ENCODE measurements at places on chromosomes 13 and 19.
A peak's percentile ranks its signal among the peaks of the same experiment; 100 is the strongest.

GRCh38 chr19:17772172-17772571 is 20.9 kb downstream of the FCHO1 start:
- no peak for DNase-seq

DNA sequence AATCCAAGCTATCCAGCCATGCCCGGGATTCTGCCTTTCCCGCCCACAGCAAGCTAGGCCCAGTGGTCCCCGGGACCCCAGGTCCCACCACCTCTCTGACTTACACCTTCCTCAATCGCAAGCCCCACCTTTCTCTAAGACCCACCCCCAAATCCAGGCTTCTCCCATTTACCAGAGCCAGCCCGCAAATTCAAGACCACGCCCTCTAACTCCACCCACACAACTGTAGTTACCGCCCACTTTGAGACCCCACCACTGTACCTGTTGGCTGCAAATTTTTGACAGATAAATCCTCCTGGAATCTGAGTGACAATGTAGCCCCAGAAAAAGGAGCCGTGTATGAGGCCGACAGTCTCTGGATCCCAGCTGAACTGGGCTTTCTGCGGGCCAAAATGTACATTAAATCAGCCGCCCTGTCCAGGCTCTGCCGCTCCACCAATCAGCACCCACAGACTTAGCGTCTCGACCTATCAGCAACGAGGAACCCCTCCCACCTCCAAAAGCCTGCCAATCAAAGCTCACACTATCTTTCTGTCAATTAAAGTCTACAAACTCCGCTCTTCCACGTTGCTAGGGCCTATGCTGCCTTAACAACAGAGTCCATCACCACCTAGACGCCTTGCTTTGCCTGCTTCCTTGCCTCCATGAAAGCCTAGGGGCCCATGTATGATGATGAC is 6.3 kb downstream of the SLC17A7 start:
- no peak for DNase-seq

DNA sequence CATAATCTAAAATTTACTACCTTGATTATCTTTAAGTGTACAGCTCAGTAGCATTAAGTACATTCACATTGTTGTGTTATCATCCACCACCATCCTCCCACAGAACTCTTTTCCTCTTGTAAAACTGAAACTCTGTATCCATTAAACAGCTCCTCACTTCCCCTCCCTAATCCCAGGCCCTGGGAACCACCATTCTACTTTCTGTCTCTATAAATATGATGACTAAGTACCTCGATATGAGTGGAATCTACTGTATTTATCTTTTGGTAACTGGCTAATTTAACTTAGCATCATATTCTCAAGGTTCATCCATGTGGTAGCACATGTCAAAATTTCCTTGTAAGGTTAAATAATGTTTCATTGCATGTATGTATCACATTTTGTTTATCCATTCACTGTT is 49.0 kb upstream of the POMP start:
- DNase-seq = peak; percentile 69

DNA sequence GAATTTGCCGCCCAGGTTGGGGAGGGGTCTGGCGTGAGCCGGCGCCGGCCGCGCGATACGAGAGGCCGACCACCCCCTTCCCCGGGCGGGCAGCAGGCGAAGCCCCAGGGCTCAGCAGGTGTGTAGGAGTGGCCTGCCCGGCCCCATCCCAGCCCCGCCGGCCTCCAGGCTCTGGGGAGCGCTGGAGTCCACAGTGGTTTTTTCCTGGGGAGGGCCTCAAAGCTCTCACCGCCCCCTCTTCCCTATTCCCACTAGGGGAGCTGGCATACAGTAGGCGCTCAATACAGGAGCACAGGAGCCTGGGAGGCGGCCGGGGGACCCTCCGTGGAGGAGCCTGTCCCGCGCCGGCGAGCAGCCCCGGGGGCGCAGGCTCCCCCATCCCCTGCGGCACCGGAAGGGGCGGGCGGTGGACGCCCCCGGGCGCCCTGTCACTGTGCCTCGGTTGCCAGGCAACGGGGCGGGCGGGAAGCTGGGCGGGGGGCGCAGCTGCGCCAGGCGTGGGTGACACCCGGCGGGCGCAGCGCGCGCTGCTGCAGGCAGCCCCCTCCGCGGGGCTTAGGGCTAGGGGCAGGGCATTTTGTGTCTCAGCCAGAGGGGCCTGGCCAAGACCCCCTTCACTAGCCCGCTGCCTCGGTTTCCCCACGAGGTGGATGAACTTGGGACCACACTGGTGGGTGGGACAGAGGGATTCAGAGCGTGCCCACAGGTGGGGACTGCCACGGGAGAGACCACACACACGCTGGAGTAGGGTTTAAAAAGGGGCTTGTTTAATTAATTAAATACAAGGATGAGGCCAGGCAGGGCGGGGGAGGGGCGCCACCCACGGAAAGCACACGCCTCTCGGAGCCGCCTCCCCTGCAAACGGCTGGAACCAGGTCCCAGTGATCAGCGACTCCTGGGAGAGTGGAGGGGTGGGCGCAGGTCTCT is 3.6 kb upstream of the REXO1 start:
- DNase-seq = no peak

GRCh38 chr13:37395544-37395943 is 203.0 kb downstream of the POSTN start:
- DNase-seq = no peak

- no peak for DNase-seq
Observed at GRCh38 chr13:98778749-98779148, 26.3 kb upstream of the SLC15A1 start.

DNA sequence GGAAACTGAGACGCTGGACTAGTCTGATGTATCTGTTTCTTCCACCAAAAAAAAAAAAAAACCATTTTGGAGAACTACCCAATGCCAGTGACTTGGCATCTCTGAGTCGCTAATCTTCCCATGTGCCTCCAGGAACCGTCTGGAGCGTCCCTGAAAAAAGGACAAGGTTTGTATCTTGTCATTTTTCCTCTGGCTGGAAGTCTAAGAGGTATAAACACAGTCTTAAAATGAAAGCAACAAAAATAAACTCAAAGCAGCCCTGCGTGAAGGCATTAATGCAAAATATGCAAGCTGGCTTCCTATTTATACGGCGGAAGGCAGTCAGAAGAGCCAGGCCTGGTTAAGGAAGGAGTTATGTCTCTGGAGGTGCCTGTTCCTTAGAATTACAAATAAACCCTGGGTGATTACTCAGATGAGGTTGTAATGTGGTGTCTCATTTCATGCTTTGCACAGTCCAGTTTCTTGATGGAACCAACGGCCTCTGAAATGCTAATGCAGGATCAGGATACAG is 20.3 kb downstream of the ACTN4 start:
- peak; percentile 88 for DNase-seq
